ENCODE measurements at places on chromosomes 4 and X.

- peak; percentile 11 for DNase-seq
These were observed 134.7 kb downstream of the PALLD start for GRCh38 chr4:168631241-168632162.

- DNase-seq = no peak
These were observed 809.0 kb downstream of the FAT4 start for GRCh38 chr4:126123611-126124325.

GRCh38 chr4:114911111-114911510 lies 202.3 kb downstream of the NDST4 start:
- peak; percentile 13 for DNase-seq

- peak; percentile 5 for DNase-seq
These were observed 152.0 kb upstream of the USP9X start for GRCh38 chrX:40933132-40933705.

Data from Ammon's horn (tissue), 1 donor.